Spleen (tissue), 13 donors: ENCODE measurements at places on chromosomes 12 and 14.

DNA sequence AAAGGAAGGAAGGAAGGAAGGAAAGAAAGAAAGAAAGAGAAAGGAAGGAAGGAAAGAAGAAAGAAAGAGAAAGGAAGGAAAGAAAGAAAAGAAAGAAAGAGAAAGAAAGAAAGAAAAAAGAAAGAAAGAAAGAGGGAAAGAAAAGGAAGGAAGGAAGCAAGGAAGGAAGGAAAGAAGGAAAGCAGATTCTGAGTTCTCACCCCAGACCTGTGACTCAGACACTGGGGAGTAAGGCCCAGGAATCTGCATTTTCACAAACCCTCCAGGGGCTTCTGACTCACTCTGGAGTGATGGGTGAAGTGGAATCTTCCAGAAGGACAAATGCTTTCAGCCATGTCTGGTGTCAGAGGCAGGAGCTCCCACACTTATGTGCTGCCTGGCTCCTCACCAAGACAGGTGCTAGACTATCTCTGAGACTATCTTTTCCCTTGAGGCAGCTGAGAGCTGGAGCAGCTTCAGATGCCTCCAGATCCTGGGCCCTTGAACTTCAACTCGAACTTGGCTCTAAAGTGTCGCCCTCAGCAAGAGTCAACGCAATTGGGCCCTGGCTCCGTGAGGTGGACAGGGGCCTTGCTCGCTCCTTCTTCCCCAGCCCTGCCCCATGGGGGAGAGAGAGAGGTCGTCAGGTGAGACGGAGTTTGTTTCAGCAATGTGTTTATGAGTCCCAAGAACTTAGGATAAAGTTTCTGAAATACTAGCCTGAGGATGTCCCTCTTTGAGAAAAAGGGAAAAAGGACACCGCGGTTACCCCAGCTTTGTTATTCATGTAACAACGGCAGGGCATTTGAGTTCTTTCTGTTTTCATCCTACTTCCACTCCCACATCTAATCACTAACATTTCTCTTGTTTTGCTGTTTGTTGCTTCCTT, 19.8 kb upstream of the SCARB1 start:
- no peak for DNase-seq

DNA sequence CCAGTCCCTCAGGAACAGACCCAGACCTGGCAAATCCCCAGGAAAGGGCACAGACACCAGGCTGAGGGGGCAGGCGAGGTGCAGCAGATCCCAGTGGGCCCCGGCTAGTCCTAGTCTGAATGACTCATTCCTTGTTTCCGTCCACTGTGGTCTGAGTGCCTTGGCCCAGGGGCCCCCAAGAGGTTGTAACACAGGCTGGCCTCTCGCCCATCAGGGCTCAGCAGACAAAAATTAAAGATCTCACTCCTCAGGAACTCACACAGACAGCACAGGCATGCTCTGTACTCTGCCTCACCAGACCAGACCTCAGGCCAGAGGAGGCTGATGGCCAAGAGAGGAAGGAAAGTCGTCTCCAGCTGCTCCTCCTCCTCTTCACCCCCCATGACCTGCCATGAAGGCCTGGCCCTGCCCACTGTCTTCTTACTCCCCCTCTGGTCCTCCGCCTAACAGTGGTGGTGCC, 7.7 kb upstream of the LTBP2 start:
- no peak for DNase-seq

GRCh38 chr12:121033625-121034349, 5.3 kb downstream of the OASL start:
- DNase-seq, result no peak

DNA sequence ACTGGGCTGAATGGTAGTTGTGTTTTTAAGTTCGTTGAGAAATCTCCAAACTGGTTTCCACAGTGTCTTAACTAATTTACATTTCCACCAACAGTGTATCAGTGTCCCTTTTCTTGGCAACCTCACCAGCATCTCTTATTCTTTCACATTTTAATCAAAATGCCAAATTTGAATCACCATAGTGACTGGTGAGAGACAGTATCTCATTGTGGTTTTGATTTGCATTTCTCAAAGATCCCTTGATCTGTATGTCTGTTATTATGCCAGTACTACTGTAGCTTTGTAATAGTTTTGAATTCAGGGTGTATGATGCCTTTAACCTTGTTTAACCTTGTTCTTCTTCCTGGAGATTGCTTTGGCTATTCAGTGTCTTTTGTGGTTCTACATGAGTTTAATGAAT, 2.2 kb upstream of the EIF2S3B start:
- DNase-seq, result no peak

DNA sequence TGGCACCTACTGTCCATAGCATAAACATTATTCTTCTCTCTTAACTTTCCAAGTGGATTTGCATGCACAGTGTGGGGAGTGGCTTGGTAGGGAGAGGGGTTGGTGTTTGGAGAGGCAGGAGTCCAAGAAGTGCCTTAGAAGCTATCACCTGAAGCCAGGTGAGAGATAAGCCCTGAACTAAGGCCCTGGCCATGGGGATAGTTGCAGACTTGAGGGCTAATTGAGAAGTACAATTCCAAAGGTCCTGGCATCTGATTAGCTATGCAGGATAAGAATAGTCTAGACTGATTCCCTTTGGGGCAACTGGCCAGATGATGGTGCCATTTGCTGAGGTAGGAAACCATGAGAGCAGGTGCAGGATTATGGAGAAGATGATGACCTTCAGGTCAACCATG, 2.0 kb upstream of the PCK2 start:
- DNase-seq, result peak; percentile 16

- no peak for DNase-seq
These were observed 134.0 kb upstream of the CPSF6 start for GRCh38 chr12:69105101-69105962.

GRCh38 chr12:115828168-115828567, 449.3 kb downstream of the MED13L start:
- no peak for DNase-seq

GRCh38 chr12:16155938-16156337, 121.5 kb downstream of the SLC15A5 start:
- no peak for DNase-seq
